ENCODE measurements at places on chromosomes 1 and 21.

DNA sequence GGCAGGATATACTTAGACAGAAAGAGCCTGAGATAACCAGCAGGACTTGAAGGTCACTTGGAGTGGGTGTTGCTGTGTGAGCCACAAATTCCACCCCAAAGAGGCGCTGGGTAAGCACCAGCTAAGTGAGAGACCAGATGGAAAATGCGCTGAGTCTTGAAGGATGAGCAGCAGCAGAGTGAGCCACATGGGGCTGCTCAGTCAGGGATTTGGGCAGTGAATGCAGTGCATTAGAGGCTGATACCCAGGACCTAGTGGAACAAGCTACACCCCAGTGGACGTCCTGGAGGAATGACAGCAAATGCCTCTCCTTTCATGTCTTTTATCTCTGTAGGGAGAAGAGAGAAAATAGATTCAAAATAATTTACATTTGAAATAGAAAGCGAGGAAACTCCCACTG is 11.3 kb downstream of the GRIK1 start:
- DNase-seq = no peak

GRCh38 chr1:178220094-178220493 is 126.2 kb downstream of the RASAL2 start:
- no peak for DNase-seq

- no peak for DNase-seq
Measured at GRCh38 chr1:24553931-24554330, 2.0 kb upstream of the NCMAP start.

DNA sequence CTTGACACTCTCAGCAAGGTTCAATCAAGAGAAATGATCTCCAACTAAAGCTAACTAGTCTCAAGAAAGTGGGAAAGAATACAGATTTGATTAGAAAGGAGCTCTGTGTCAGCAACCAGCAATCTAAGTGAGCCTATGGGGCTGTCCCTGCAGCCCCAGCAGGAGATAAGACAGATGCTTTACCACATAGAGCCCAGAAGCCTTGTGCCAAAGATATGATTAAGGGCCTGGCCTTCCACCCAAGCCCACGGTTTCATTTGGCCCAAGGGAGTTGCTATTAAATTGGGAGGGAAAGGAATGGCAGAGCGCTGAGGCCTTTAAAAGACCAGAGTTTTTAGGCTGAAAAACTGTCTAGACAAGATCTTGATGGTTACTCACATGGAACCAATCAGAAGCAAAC is 74.8 kb downstream of the HLCS start:
- no peak for DNase-seq

DNA sequence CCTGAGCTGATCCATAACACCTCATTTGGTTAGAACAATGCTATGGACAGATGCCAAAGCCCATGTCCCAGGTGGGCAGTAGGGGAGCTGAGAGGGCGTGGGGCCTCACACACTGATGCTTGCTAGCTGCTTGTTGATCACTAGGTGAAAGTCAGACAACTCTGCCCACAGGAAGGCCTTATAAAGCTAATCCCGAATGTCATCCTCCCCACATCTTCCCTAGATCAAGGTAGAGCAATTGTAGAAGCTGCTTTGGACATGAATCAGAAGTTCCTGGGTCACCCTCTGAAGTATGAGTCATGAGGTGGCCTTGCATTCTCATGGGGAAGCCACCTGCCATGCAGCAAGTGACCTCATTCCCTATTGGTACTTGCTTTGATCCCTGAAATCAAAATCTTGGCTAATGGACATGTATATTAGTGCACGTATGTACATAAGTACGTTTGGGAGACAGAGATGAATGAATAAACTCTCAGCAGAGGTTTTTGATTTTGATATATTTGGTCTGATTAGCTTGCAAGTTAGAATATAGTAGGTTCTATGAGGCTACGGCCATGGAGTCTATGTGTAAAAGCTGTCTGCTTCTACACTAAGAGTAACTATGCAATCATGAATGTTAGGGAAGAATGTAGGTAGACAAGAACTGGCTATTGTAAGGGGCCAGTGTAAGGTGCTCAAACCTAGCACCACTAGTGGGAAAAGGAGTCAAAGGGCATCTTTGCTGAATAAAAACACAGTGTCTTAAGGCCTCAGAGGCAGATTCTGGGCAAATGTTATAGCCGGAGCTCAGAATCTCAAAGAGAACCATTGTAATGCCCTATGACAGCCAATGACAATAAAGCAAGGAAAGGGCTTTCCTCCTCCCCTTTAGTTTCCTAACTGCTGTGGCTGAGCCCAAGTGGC is 52.6 kb downstream of the ABCA4 start:
- DNase-seq = no peak

Measured in amygdala (tissue), 56 donors.